Stimulated activated CD8-positive, alpha-beta memory T cell treated with anti-CD3 and anti-CD28 coated beads, Interleukin-4, amount 100 ng/mL, for 1 hour (primary cell): ENCODE measurements at places on chromosomes 3 and 15.

GRCh38 chr15:84023636-84024035, 211.9 kb upstream of the GOLGA6L4 start:
- DNase-seq = no peak

DNA sequence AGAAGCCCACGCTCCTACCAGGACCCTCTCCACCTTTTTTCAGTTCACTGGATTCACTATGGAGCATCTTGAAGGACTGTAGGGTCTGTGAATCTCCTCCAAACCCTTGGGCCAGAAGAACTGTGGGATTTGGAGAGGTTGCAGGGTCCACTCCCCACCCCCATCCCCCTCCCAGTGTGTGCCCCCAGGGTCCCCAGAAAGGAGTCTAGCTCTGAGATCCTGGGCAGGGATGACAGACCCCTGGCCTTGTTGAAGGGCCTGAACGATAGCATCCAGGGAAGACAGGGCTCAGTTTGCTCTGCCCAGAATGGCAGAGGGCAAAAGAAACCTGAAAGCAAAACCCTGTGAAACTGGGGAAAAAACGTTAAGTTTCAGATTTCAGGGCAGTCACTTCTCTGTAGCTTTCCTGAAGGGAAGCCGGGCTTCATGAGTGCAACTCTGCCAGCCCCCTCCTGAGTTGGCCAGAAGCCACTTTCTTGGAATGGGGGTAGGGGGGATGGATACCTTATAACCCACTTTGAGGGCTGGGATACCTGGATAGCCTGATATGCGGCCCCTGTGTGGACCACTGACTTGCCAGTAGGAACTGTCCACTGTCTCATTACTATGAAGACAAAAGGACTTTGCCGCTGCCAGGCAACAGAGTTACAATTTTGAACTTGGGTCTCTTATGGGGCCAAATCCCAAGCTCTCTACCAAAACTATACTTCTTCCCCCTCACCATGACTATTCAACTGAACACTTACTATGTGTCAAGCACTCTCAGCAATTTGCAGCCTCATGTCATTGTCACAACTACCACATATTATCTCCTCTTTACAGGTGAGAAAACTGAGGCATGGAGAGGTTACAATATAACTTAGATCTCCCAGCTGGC, 1.6 kb upstream of the CISH start:
- DNase-seq = no peak

DNA sequence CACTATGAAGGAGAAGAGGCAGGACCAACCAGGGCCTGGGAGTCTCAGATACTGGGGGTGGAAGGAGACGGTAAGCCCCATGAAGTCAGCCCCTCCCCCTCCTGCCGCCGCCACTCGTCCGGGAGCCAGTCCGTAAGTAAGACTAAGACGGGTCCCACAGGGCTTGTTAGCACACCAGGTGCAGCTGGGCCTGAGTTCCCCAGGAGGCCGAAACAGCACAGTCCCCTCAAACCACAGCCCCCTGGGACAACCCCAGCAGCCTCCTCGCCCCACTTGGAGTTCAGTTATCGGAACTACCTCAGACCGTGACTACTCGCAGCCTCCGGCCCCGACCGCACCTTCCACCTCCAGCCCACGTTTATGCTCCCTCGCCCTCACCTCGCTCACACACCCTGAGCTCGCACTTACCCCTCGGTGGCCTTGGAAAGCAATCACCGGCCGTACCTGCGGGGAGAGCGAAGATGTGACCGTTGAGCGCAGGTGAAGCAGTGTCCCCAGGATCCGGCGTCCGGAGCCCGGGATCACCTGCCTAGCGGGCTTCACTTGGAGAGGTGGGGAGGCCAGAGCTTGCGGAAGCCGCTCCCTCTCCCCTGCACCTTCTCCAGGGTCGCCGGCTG, 557 bp downstream of the ELL3 start:
- DNase-seq = no peak

DNA sequence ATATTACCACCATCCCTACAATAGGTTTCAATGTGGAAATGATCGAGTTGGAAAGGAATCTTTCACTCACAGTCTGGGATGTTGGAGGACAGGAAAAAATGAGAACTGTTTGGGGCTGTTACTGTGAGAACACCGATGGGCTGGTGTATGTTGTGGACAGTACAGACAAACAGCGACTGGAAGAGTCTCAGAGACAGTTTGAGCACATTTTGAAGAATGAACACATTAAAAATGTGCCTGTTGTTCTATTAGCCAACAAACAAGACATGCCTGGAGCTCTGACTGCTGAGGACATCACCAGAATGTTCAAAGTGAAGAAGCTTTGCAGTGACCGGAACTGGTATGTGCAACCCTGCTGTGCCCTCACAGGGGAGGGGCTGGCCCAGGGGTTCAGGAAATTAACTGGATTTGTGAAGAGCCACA, 510 bp downstream of the ARL14 start:
- DNase-seq = no peak

DNA sequence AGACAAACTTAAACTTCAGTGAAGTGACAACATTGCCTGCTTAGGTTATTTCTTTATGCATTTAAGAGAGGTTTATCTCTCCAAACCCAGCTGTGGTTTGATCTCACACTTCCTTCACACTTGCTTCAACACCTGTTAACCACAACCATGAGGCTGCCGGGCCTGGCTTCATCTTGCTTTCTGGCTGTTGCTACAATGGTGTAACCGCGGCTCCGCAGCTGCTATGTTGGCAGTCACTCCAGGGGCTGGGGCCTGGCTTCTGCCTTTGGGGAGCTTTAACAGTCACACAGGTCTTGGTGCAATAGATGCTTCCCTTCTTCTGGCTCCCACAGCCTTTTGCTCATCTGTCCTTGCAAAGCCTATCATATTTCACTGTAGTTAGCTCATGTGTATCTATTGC, 72.9 kb upstream of the MNS1 start:
- peak; percentile 24 for DNase-seq

DNA sequence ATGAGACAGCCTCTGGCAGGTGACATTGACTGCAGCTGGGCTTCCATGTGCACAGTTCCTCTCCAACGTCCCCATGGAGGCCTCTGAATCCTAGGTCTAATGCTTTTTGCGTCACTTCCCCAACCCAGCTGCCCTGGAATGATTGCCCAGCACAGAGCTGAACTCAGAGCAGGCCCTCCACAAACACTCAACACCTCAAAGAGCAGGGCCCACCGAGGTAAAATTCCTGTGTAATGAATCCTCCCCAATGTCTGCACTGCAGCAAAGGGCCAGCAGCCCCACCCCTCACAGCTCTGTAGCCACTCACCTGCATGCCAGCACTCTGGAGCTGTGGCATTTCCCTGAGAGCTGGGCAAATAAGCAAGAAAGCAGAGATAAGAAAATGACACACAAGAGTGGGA, 42.6 kb upstream of the DUSP7 start:
- DNase-seq = no peak

- DNase-seq = no peak
Measured at GRCh38 chr3:156964577-156964976, 138.4 kb downstream of the LEKR1 start.

DNA sequence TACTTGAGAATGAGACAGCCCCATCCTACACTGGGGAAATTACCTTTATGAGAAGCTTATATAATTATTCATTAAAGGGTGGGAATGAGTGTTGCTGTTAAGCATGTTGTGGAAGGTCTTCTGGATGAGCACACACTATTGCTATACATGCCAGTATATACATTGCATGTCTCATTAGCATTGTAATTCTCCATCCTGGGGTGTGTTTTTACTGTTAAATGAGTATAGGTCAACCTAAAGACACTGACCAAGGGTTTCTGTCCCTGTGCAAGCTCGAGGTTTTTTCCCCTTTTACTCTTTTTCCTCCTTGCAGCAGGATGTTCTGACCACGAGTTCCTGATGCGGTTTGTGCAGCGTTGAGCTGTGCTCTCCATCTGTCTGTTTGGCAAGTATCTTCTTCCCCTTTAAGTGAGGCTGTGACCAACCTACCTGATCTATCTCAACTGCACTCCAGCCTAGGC, 7.2 kb upstream of the IVD start:
- no peak for DNase-seq

GRCh38 chr3:85433319-85433718, 474.5 kb downstream of the CADM2 start:
- DNase-seq = no peak

- no peak for DNase-seq
Measured at GRCh38 chr15:25171856-25172687, 217.3 kb downstream of the SNRPN start.

DNA sequence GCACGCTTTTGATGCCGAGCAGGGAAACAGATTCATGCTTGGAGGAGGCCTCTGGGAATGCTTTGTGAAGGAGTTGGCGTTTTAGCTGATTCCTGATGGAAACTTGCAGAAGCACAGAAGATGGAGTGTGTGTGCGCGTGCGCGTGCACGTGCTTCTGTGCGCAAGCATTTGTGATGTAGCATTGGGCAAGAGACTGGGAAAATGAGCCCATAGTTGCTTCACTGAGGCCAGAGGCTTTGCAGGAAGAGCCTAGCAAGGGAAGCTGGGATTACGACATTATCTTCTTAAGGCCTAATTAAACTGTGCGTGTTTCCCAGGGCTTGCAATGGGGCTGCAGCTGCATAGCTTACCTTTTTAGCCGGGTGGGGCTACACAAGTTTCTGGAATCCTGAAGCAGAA, 18.1 kb upstream of the AGBL1 start:
- no peak for DNase-seq

- no peak for DNase-seq
Measured at GRCh38 chr15:43735416-43735815, 10.8 kb upstream of the PDIA3 start.

- no peak for DNase-seq
Measured at GRCh38 chr3:193809106-193809505, 216.1 kb downstream of the OPA1 start.

GRCh38 chr15:77702211-77702957, 69.7 kb upstream of the LINGO1 start:
- no peak for DNase-seq

DNA sequence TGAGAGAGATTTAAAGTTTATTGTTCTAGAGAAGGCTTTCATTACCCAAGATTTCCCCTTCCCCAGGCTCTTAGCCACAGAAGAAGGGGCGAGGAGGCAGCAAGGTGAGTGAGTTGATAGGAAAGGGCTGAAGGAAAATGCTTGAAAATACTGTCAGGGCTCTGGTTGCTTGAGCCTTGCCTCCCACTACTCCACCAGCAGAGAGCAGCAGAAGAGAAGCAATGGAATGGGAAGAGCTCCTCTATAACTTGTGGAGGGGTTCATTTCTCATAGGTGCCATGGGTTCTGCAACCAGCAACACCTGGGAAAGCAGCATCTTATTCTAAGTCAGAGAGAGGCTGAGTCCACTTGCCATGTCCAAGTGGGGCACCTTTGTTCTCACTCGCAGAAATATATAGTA, 184.0 kb upstream of the CNTN6 start:
- no peak for DNase-seq

GRCh38 chr15:63701365-63701764, 104.2 kb downstream of the FBXL22 start:
- DNase-seq = no peak

DNA sequence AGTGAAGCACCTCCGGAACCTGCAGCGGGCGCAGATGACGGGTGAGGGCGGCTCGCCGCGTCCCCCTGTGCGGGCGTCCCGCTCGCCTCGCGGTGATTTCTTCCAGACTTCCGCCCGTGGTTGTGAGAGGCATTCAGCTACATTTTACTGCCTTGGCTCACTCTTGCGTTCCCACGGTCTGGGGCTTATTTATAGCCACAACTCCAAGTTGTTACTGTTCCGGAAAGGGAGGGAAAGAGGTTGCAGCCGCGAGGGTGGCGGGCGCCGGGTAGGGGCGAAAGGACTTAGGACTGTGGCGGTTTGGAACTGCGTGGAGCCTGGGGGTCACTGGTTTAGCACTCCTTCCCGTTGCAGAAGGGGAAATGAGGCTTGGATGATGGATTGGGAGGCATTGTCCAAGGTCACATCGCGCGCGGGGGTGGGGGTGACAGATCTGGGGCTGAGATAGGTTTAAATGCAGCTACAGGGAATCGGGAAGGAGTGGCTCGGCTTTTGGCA, 1.1 kb downstream of the HES1 start:
- DNase-seq = no peak

- no peak for DNase-seq
Measured at GRCh38 chr3:70774641-70775040, 462.2 kb upstream of the MDFIC2 start.

GRCh38 chr3:53073553-53074365, 27.9 kb upstream of the SFMBT1 start:
- no peak for DNase-seq

GRCh38 chr15:75648156-75649000, 666 bp downstream of the SNX33 start:
- DNase-seq = no peak
